ENCODE measurements at places on chromosomes 3 and 15.

DNA sequence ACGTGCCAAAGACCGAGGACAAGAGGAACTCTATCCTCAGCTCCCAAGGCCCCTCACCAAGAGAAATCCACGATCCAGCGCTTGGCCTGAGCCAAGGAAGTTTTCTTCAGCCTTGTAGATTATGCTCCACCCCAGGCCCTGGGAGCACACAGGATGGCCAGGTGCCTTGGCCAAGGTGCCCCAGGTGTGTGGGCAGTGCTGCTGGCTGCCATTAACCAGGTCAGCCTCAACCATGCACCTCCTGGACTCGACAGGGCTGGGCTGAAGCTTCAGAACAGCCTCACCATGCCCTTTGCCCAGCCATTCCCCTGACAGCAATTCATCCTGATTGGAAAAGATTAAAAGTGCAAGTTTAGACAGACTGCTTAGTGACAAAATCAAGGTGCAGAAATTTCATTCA is 10.9 kb upstream of the MESP1 start:
- no peak for DNase-seq

DNA sequence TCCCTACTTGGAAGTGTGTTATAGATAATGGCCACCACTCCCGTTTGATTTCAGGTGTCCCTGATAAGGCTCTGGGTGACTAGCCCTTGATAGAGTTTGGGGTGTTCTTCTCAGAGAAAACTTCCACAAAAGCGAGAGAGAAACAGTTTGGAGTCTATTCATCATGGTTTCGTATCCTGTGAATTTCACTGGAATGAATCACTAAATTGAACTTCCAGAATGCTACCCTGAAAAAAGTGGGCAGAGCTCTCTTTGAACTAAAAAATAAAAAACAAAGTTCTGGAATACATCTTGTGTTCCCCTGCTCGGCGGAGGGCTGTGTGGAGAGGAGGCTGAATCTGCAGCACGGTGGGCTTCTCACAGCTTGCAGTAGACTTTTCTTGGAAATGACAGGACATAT is 52.8 kb upstream of the FAM98B start:
- DNase-seq, result no peak

DNA sequence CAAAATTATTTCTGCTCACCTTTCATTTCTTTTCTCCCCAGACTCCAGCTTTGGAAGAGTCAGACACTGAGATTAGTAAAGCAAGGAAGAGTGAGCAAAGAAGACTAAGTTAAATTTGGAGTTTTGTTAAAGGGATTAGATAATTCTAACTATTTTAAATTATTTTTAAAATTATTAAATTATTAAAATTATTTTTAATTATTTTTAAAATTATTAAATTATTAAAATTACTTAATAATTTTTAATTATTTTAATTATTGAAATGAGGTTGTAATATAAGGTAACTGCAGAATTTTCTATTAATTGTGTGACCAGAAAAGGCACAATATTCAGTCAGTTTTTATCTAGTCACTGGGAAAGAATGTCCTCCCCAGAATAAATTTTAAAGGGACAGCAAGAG is 185.0 kb upstream of the EOMES start:
- no peak for DNase-seq

- peak; percentile 53 for DNase-seq
These were observed 393.6 kb upstream of the TPM1 start for GRCh38 chr15:62648954-62649353.

DNA sequence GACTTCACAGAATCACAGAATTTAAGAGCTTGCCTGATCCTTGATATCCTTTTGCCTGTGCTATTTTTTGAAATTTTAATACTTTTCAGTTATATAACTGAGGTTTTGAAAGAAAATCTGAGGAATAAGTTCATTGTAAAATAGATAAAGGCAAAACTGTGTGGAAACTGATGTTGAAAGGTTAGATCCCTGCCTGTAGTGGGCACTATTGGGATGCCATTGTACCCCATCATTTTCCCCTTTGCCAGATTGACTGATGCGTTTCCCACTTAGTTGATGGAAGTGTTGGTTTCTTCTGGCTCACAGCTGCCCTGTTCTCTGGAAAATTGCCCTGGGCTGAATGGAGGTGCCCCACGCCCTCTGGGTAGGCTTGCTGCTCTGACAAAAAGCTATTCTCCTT is 387.9 kb downstream of the RBMS3 start:
- DNase-seq, result no peak

DNA sequence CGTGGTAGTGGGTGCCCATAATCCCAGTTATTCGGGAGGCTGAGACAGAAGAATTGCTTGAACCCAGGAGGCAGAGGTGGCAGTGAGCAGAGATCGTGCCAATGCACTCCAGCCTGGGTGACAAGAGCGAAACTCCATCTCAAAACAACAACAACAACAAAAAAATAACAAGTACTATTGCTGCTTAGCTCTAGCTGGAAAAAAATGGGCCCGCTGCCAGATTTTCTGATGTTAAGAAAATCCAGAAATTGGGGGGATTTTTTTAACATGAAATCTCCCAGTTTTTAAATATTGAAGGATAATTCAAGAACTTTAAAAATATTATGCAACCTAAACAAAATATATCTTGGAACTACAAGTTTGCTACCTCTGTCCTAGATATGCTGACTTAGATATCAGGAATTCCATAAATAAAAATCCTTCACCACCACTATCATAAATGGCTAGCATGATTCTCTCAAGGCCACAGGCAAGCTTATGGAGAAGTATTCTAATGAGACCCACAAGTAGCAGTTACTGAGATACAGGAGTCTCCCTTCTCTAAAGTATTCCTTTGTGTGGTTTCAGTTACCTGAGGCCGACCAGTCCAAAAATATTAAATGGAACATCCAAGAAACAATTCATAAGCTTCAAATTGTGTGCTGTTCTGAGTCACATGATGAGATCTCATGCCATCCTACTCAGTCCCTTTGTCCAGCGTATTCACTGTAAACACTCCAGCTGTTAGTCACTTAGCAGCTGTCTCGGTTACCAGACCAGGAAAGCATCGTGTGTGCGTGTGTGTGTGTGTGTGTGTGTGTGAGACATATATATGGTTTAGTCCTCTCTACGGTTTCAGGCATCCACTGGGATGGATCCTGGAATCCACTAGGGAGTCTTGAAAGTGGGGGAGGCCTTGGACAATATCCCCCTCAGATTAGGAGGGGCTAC is 277.2 kb downstream of the TBL1XR1 start:
- no peak for DNase-seq

- no peak for DNase-seq
These were observed 65.1 kb downstream of the LDHAL6B start for GRCh38 chr15:59271595-59272201.

GRCh38 chr3:29605845-29606244 is 325.0 kb downstream of the RBMS3 start:
- DNase-seq, result no peak

- no peak for DNase-seq
These were observed 336.1 kb downstream of the ARRDC4 start for GRCh38 chr15:98296653-98297052.

- DNase-seq, result peak; percentile 16
These were observed 110.7 kb upstream of the IL12A start for GRCh38 chr3:159877924-159878323.

- DNase-seq, result no peak
These were observed 19.0 kb downstream of the AGTR1 start for GRCh38 chr3:148716657-148717056.

GRCh38 chr3:112734171-112734570 is 93.2 kb upstream of the CCDC80 start:
- DNase-seq, result no peak

- DNase-seq, result no peak
These were observed 188.3 kb downstream of the LSAMP start for GRCh38 chr3:116256843-116257485.

DNA sequence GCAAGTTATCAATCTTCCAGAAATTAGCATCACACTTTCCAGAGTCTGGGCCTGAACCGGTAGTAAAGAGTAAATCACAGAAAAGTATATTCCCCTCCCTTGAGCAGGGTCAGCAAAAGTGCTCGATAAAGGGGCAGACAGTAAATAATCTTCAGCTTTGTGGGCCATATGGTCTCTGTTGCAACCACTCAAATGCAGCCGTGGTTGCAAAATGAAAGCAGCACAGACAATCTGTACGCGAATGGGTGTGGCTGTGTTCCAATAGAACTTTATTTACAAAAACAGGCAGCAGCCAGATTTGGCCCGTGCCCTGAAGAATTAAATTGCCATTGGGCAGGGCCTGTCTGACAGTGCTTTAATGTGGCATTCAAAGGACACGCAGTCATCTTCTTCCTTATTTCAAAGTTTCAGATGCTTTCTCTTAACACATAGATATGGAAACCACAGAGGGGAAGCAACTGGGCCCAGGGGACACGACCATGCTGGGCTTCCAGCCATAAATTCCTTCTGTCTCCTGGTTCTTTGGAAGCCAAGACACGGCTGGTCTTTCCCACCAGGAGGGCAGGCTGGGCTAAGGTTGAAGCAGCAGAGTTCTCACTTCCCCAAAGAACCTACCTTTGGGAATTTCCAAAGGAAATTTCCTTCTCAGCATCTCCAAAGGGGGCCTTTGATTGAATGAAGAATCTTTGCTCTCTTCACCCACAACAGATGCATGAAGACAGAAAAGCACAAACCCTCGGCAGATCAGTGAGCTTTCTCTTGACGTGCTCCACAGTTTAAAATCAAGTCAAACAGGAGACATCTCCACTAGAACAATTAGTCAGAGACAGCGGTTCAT is 489.8 kb upstream of the PROK2 start:
- no peak for DNase-seq

DNA sequence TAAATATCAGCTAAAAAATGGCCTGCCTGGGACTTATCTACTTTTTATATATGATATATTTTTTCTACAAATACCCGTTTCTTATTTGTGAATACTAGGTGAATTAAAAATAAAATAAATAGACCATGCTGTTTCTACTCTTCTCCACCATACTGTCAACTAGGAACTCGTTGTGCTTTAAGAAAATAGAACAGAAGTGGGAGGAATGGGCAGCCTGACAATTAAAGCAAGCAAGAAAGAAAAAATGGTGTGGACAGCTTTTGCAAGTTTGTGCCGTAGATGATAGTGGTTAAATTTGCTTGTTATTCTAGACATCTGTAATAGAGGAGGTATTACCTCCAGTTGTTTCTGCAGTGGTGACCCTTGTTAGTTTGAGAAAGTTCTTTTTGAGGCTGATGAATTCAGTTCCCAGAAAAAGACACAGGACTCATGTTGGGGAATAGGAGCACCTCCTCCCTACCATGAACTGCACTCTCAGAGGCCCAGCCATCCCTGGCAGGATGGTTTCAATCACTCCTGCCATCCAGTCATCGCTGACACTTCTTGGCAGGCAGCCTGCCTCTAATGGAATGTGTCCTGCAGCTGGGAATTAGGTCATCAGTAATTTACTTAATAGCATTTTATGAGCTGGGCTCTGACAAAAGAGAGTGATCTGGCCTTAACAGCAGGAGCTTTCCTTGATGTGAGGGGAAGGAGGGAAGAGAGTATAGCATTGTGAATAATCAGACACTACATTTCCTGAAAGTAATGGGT is 105.0 kb upstream of the GAP43 start:
- peak; percentile 14 for DNase-seq

DNA sequence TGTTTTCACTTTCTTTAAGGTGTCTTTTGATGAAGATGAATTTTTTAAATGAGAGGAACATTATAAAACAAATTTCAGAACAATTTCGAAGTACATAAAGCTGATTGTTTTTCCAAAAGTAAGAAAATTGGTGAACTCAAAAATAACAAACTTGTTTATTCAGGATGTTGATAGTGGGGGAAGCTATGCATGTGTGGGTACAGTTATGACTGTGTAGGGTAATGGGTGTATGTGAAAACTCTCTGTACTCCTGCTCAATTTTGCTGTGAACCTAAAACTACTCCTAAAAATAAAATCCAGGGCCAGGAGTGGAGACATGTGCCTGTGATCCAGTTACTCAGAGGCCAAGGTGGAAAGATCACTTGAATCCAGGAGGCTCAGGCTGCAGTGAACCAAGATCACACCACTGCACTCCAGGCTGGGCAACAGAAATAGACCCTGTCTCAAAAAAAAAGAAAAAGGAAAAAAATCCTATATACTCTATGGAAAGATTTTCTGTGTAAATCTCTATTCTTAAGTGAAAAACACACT is 37.2 kb downstream of the PIK3CB start:
- no peak for DNase-seq

DNA sequence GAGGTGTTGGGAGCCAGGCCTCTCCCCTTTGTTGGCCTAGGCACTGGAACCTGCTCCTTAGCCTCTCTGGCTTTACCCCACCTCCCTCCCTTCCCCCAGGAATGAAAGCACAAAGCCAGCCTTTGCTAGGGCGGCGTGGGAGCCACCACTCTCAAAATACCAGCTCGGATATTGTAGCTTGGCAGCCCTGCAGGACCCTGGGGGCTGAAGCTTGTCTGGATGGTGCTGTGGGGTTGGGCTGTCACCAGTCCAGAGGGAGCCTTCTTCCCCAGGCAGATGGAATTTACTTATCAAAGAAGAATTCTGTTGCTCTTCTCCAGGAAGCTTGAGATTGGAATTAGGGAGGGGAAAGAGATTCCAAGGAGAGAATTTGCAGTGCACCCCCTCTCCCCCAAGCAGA is 14.9 kb upstream of the GRM2 start:
- DNase-seq, result no peak

- peak; percentile 21 for DNase-seq
These were observed 102.5 kb downstream of the MESD start for GRCh38 chr15:80887148-80887547.

DNA sequence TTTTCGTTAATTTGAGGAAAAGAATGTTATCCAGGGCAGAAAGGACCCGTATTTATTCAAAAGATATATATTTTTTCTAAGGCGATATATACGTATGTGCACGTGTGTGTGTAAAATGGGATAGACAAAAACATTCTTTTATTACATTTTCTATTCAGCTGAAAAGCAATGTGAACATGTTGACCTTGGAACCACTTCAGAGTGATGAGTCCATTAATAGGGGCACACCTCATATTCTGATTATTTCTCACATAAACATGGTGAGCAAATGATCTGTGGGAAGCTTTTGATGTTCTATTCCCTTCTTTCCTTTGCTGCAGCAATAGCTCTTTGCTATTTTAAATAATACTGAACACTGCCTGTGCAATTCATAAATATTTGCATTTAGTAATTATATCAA is 87.6 kb downstream of the SYNPR start:
- no peak for DNase-seq

DNA sequence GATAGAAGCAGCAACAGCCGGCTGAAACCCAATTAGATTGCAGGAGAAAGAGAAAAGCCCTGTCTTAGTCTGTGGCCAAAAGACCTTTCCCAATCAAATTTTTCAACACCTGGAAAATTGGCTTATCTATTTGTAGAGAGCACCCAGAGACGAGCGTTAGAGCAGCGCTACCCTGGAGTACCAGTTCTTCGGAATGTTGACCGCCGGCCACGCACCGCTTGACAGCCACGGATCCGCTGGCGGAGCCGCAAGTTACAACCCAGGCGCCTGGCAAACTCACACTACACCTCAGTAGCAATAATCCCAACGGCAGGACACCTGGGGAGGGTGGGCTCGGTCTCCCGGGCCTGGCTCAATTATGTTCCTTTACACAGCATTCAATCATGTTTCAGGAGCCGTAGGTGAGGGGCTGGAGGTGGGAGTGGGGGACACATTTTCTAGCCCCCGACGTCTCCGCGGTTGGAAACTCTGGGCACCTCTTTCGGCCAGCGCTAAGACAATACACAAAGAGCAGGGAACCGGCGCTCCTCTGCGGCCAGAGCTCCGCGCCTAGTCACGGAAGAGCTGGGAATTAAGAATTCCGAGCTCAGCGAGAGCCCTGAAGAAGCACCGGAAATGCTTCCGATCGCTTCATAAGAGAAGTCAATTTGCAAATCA is 1.2 kb downstream of the MB21D2 start:
- no peak for DNase-seq

Measured in A549 (cell line).